ENCODE measurements at places on chromosomes 1 and 21. TPM values are rescaled to one million over a fixed set of nuclear protein-coding genes. Genes with fewer than 3 reads are reported as not detected.

- H3K27ac ChIP-seq, result no peak overlapping the region
- H3K36me3 ChIP-seq, result no peaks in the 10 kb centered on the region
- H3K4me3 ChIP-seq, result no peak overlapping the region
- DNase-seq, result no peak
These were observed 2.9 kb downstream of the MROH9 start for GRCh38 chr1:170938281-170938680.

- no peaks in the 10 kb centered on the region for H3K4me1 ChIP-seq
- H3K27me3 ChIP-seq, result peaks cover 4% of the 10 kb centered on the region
- no peak overlapping the region for H3K27ac ChIP-seq
- H3K4me3 ChIP-seq, result no peak overlapping the region
These were observed 410 bp upstream of the TDRD5 start for GRCh38 chr1:179591253-179591591.

- H3K4me1 ChIP-seq, result no peaks in the 10 kb centered on the region
- peaks cover 4% of the 10 kb centered on the region for H3K27me3 ChIP-seq
- H3K27ac ChIP-seq, result no peak overlapping the region
- no peak for DNase-seq
- H3K4me3 ChIP-seq, result no peak overlapping the region
- H3K36me3 ChIP-seq, result peaks cover 11% of the 10 kb centered on the region
These were observed 93.7 kb upstream of the C1orf174 start for GRCh38 chr1:3993619-3994375.

The MYOG gene
- not detected for total RNA-seq

GRCh38 chr21:35427320-35428000 is 378.4 kb upstream of the RUNX1 start:
- peaks cover 2% of the 10 kb centered on the region for H3K4me1 ChIP-seq
- no peak for DNase-seq
- H3K4me3 ChIP-seq, result no peak overlapping the region
- no peak overlapping the region for H3K27ac ChIP-seq
- no peaks in the 10 kb centered on the region for H3K27me3 ChIP-seq

DNA sequence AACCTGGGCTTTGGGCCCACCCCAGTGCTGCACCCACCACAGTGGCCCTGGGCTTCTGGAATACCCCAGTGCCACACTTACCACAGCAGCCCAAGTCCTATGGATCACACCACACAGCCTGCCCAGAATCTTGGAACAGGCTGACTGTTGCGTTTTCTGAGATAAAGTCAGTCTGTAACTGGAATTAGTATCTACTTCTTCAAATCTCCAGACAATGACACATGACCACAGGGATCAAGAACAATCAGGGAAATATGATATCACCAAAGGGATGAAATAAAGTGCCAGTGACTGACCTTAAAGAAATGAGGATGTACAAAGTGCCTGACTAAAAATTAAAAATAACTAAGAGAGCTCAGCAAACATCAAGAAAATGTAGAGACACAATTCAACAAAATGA is 239.7 kb upstream of the PLD5 start:
- no peaks in the 10 kb centered on the region for H3K27me3 ChIP-seq
- DNase-seq, result no peak
- no peaks in the 10 kb centered on the region for H3K4me1 ChIP-seq
- H3K4me3 ChIP-seq, result no peak overlapping the region

The EDARADD gene
- total RNA-seq, result 0.98 TPM

DNA sequence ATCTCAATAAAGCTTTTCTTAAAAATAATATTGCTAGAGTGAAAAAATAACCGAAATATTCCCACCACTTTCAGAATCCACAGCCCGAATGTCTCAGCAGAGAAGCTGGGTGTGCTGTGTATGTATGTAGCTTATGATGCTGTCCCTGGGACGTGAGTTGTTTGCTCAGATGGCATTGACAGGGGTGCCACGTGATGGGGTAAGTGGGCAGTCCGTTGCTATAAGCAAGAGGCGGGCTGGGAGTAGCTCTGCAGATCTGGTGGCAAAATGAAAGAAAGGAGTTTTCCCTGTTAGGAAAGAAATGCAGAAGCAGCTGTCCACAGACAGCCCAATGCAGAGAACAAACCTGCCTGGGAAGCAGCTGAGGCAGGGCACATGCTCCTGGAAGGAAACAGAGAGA is 3.8 kb upstream of the FAM20B start:
- H3K36me3 ChIP-seq, result no peaks in the 10 kb centered on the region
- H3K4me3 ChIP-seq, result no peak overlapping the region
- DNase-seq, result no peak
- H3K4me1 ChIP-seq, result peaks cover 8% of the 10 kb centered on the region
- H3K27ac ChIP-seq, result no peak overlapping the region

The RABIF gene
- total RNA-seq, result 16.4 TPM

DNA sequence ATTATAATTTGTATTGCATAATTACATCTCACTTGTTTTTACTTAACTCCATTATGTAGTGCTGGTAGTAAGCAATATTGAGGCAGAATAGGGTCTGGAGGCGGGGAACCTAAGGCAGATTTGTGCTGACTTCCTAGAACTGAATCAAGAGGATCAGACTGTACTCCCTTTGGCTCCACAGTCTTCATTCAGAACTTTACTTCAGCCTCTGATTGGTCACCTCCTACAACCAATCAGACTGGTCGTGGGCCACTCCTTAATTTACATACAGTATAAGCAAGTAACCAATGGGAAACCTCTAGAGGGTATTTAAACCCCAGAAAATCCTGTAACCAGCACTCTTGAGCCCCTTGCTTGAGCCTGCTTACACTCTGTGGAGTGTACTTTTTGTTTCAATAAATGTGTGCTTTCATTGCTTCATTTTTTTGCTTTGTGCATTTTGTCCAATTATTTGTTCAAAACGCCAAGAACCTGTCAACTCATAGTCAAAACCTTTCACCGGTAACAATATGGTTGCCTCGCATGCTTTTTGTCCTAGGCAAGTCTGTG is 31.6 kb downstream of the ZBTB8OS start:
- peaks cover 3% of the 10 kb centered on the region for H3K27me3 ChIP-seq
- H3K4me3 ChIP-seq, result no peak overlapping the region
- H3K4me1 ChIP-seq, result no peaks in the 10 kb centered on the region

The TRIM67 gene
- total RNA-seq, result 3.9 TPM

- no peak overlapping the region for H3K4me3 ChIP-seq
- H3K36me3 ChIP-seq, result no peaks in the 10 kb centered on the region
- no peaks in the 10 kb centered on the region for H3K4me1 ChIP-seq
These were observed 28.2 kb downstream of the CHD1L start for GRCh38 chr1:147270721-147271120.

DNA sequence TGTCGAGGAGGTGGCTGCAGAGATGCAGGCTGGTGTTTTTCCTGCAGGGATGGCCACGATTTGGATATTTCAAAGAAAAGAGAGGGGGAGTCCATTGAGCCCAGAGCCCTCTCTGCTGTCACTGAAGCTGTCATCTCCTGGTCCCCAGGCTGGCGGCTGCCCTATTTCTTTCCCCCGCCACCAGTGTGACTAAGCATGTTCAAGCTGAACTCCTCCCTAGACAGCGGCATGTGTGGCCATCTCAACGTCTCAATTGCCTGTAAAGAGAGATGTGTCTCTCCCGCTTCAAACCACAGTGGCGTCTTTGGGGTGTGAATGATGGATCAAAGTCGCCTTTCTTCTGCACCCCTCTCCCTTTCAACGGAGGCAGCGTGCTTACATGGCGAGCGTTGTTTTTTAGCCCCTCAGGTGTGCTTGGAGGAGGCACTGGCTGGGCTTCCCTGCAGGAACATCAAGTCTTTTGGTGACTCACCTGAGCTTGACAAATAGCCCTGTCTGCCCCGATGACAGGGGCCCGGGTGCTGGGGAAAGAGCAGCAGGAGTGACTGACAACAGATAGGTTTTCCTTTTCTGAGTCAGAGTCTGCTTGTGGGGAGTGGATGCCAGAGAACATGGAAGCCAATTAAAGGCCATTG is 346.4 kb upstream of the AJAP1 start:
- no peak for DNase-seq
- H3K4me1 ChIP-seq, result no peaks in the 10 kb centered on the region
- H3K4me3 ChIP-seq, result no peak overlapping the region
- H3K27ac ChIP-seq, result no peak overlapping the region
- H3K36me3 ChIP-seq, result peaks cover 4% of the 10 kb centered on the region

GRCh38 chr1:119808972-119809550 is 2.2 kb downstream of the REG4 start:
- DNase-seq, result peak; percentile 78
- H3K27ac ChIP-seq, result no peak overlapping the region
- peaks cover 6% of the 10 kb centered on the region for H3K27me3 ChIP-seq
- peaks cover 11% of the 10 kb centered on the region for H3K4me1 ChIP-seq
- no peak overlapping the region for H3K4me3 ChIP-seq

DNA sequence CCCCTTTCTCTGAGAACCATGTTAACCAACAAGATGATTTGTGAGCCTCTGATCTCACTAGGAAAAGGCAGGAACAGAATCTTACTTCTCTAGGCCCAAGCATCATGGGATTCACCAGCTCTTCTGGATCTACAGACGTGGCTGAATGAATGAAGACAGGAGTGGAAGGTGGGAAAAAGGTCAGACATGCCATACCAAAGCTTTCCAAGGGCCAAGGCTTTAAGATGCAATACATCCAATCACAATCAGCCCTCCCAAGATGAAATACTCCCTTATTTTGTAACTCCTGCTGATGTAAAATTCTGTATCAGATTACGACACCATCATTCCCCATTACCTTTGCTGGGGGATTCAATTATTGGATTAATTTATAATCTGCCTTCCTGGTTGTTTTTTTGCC is 80.9 kb downstream of the SSBP3 start:
- H3K36me3 ChIP-seq, result no peaks in the 10 kb centered on the region
- peak overlapping the region; percentile 84 for H3K4me3 ChIP-seq
- peak overlapping the region; percentile 97 for H3K27ac ChIP-seq
- peaks cover 36% of the 10 kb centered on the region for H3K27me3 ChIP-seq

DNA sequence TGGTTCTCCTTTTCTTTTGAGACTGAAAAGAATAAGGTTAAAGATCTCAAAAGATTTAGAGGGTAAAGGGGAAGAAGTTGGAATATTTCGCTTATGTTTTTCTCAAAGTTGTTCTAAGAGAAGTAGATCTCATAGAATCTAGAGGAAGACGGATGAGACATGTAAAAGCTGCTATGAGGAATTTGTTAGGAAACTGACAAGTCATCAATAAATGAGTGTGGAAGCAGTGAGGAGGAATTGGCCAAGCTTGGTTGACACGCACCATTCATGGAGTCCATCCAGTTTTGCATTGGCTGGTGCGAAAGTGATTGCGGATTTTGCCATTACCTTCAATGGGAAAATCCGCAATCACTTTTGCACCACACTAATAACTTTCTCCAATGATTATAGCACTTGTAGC is 20.0 kb downstream of the SLAMF6 start:
- peaks cover 3% of the 10 kb centered on the region for H3K27me3 ChIP-seq
- DNase-seq, result no peak
- no peak overlapping the region for H3K27ac ChIP-seq
- H3K4me1 ChIP-seq, result no peaks in the 10 kb centered on the region

The SLC25A34 gene
- 4.1 TPM for total RNA-seq

The CFHR4 gene
- not detected for total RNA-seq

DNA sequence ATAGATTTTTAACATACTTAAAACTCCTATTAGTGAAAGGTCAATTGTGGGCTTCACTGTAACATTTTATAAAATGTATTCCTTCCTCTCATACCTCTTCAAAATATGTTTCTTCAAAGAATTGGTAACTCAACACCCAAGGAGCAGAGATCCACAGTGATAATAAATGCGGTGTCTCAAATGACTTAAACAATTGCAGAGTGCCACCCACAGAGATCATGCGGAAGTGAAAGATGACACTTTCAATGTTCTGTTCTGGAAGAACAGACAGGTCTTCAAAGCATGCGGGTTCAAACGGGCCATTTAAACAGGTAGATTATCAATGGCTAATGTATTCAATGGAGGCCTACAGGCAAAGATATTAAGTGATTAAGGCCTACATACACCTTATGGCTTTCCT is 157.0 kb upstream of the GREM2 start:
- H3K27ac ChIP-seq, result no peak overlapping the region
- no peak for DNase-seq
- no peak overlapping the region for H3K4me3 ChIP-seq

The FGGY gene
- 11.6 TPM for total RNA-seq

The LCE2A gene
- total RNA-seq, result not detected

DNA sequence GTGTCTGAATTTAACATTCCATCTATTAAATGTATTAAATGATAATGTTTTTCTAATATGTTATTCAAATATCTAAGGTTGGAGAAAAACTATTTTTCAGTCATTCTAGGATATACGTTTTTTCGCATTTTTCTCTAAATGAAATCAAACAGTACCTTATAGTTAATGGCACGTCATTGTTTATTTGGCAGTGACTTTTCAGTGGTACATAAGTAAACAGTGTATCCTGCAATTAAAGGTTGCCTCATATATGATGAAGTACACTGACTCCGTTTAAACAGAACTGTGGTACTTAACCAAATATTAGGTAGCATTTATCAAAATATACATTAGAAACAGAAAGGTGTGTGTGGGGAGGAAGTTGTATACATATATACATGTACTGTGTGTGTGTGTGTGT is 79.2 kb downstream of the EPS15 start:
- H3K36me3 ChIP-seq, result no peaks in the 10 kb centered on the region
- H3K27me3 ChIP-seq, result peaks cover 1% of the 10 kb centered on the region
- H3K4me3 ChIP-seq, result no peak overlapping the region
- no peak for DNase-seq
- H3K4me1 ChIP-seq, result no peaks in the 10 kb centered on the region

The CLDN17 gene
- not detected for total RNA-seq

DNA sequence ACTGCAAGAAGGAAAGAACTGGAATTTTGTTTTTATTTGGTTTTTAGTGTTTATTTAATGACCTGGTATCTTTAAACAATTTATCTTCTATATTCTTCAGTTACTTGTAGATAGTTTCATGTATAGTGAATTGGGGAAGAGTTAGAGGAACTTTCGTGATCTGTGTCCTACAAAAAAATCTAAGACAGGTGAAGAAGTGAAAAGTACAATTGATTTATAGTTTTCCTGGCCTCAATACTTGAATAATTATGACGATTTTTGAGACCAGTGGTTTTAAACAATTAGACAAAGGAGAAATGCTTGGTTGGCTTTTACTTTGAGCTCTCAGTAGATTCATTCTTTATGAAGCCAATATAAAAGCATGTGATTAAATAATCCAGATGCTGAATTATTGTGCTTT is 7.5 kb downstream of the MIER1 start:
- H3K4me3 ChIP-seq, result no peak overlapping the region
- no peak overlapping the region for H3K27ac ChIP-seq
- no peak for DNase-seq
- H3K4me1 ChIP-seq, result peaks cover 21% of the 10 kb centered on the region
- peaks cover 1% of the 10 kb centered on the region for H3K27me3 ChIP-seq

The LHX8 gene
- total RNA-seq, result not detected

GRCh38 chr1:230249695-230250480 is 176.2 kb downstream of the PGBD5 start:
- peaks cover 6% of the 10 kb centered on the region for H3K27me3 ChIP-seq
- H3K36me3 ChIP-seq, result peaks cover 10% of the 10 kb centered on the region
- no peak overlapping the region for H3K27ac ChIP-seq
- H3K4me3 ChIP-seq, result no peak overlapping the region
- no peak for DNase-seq

DNA sequence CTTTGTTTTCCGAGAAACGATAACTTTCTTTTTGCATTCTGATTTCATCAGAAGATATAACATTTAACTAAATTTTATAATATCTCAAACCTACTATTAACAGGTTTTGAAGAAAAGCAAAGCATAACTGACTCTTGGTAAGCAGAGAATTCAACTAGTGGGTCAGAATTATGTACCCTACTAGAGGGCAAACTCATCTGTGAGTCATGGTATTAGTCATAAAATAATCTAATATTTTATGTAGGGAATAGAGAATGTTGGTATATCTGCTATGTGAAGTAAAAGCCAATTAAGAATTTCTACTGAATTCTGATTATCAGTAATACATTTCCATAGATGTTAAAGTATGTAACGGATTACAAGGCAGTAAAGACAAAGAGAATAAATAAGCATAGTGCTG is 56.8 kb downstream of the USP1 start:
- H3K4me3 ChIP-seq, result no peak overlapping the region
- no peaks in the 10 kb centered on the region for H3K36me3 ChIP-seq
- no peaks in the 10 kb centered on the region for H3K4me1 ChIP-seq
- DNase-seq, result no peak
- H3K27me3 ChIP-seq, result no peaks in the 10 kb centered on the region

Data from glutamatergic neuron (in vitro differentiated cells).